ENCODE measurements at places on chromosomes 2 and 18.

DNA sequence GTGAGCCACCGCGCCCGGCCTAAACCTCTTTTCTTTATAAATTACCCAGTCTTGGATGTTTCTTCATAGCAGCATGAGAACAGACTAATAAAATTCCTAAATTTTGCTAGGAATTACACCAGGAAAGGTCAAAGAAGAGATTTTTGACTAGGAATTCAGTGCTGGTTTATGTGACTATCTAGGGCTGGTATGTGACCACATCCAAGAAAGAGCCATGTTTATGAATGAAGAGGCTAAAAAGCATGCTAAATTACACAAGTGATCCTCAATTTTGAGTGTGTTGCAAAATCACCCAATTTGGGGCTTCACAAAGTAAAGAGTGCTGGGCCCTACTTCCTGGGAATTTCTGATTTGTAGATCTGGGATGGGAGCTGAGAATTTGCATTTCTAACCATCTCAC, 123.6 kb downstream of the CSRNP3 start:
- no peak for DNase-seq

GRCh38 chr2:26457251-26457666, 20.7 kb downstream of the OTOF start:
- DNase-seq: no peak

DNA sequence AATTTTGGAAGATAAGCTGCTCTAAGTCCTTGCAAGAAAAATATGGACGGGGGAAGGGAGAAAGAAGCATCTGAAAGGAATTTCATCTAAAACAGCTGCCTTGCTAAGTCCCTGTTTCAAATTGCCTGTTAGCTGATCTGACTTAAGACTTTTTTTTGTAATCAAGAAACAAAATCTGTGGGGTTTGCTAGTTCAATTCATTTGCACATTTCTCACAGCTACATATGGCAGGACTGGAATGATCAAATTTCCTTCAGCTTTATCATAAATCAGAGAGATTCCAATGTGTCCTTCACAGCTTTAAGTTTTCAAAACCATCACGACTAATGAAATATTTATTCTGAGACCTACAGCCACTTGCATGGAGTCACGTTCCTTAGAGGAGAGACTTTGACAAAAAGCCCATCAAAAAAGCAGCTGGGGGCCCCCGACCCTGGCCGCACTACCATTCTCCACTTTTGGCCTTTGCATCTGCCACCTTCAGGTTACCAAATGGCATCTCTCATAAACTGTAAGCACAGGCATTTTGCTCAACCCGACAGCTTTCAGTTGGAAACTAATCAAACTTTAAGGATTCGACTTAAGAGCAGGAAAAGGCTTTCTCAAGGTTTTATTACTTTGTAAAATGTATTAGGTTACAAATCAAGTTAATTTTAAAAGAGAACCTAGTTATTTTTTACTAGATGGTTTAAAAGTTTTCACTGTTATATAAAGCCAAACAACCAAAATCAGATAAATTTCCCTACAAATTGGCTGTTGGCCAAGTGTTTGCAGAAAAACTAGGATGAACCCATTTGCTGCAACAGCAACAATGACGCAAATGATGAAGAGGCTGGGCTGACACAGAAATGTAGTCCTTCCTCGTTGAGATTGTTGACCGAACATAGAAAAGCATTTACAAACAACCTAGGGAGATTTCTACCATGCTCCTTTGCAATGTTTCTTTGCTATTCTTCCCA, 100.4 kb upstream of the RND3 start:
- no peak for DNase-seq

- DNase-seq: no peak
Measured at GRCh38 chr2:241636182-241637017, 558 bp downstream of the THAP4 start.

- DNase-seq: no peak
Measured at GRCh38 chr2:47072728-47073191, 82.3 kb downstream of the STPG4 start.

DNA sequence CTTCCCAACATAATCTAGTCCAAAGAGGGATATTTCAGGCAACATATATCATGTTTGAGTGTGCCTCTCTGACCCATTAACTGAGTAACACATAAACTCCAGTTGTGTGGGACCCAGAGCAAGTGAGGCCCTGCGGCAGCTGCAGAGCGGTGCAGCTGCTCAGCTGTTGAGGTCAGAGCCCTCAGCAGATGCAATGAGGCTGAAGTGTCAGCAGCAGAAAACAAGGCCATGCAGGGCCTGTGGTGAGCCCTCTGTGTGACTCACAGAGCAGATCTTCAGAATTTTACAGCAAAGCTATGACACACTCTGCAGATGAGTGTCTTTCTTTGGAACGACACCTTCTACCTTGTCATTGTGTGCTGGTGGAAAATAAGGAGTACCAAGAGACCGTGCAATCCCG, 168.5 kb downstream of the CBLN2 start:
- DNase-seq: peak; percentile 37

GRCh38 chr2:18498531-18498930, 61.9 kb downstream of the RDH14 start:
- DNase-seq: no peak

DNA sequence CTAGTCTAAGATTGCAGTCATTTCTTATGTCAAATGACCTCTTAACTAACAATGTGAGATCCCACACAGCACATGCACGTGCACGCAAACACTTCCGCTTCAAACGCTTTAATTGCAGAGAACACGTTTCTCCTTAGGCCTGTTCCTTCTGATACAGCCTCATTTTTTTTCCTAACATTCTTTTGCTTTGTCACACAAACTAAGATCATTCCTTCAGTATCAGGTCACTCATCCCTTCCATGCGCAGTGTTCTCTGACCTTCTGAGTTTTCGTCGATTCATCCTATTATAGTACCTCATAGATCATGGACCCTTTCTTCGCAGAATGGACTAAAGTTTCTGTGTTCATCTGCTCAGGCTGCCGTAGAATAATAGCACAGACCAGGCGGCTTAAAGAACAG, 327.1 kb upstream of the CDH19 start:
- DNase-seq: no peak

DNA sequence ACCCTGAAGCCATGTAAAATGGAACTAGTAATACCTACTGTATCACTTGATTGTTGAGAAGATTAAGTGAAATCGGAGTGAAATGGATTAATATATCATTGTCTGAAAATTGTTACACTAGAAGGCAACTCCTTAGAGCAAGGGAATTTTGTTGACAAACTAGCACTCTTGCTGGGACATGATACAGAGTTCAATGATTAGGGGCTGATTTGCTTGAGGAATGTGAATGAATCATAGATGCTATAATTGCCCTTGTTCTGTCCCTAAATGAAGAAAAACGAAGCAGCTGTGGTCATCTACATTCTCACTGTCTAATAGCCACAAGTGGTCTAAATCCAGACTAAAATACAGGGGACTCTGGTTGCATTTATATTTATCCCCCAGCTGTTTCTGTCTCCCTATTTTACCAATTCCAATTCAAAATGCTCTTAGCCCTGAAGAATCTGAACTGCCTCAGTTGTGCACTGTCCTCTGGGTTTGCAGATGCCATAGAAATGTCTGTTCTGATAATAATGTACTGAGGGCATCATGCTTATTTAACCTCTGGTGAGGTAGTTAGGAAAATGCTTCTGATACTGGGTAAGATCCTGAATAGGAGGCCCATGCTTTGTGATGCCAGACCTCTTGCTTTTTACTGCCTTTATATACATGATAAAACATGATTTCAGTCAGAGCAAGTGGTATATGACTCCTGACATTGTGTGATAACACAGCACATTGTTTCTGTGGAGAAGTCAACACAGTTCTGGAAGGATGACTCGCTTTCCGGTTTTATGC, 382.1 kb downstream of the NRXN1 start:
- peak; percentile 23 for DNase-seq

DNA sequence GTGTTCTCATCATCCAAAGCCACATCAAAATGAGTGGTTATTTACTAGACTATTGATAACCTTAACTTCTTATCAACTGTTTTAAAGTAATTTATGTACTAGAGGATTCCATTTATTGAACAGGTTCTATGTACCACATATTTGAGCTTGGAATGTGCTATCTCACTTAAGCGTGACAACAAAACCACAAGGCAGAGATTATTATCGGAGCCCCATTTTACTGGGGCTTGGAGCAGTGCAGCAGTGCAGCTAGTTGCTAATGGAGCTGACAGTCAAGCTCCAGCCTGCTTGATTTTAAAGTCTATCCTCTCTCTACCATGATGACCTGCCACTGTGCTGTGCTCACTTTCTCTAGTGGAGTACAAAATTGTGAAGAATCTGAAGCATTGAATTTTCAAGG, 24.6 kb downstream of the GCG start:
- no peak for DNase-seq

DNA sequence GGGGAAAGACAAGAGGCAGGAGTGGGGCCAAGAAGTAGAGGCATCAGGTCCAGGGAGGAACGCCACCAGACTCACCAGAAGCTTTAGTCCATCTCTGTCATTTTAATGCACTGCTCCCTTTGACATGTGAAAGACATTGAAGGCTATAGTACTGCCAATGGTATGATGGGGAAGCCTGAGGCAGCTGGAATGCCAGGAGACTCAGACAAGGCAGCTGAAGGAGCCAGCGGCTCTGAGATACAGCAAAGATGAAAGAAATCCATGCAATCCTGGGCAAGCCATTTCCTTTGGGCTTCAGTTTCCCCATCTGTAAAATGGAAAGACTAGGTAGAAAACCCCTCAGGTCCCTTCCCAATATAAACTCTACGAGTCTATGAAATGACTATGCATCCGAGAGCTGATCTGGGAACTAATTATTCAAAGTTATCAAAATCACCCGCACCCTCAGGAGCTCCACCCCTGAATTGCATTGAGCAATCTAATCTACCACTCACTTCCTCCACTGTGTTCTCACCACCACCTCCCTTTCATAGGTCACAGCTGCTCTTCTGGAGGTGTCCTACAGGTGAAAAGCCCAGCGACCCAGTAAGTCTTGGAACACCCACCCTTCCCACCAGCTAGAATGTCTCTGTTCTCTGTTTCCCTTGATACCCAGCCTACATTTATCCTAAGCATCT, 3.1 kb downstream of the CXCR2 start:
- no peak for DNase-seq

DNA sequence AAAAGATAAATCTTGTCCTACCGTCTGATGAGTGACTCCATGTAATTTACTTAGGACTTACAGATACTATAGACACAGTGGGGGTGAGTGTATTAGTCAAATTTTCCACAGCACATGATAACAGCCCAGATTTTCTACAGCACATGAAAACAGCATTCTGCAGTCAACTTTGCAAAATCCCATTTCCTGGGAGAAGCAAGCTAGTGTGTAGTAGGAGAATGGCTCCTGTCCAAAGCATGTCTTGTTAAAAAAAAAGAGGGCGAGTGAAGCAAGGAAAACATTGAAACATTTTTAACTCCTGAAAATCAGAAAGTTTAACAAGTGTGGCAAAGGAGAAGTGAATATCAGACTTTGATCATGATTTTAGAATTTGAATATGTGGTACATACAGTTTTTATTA, 817.8 kb upstream of the FAM98A start:
- DNase-seq: no peak

DNA sequence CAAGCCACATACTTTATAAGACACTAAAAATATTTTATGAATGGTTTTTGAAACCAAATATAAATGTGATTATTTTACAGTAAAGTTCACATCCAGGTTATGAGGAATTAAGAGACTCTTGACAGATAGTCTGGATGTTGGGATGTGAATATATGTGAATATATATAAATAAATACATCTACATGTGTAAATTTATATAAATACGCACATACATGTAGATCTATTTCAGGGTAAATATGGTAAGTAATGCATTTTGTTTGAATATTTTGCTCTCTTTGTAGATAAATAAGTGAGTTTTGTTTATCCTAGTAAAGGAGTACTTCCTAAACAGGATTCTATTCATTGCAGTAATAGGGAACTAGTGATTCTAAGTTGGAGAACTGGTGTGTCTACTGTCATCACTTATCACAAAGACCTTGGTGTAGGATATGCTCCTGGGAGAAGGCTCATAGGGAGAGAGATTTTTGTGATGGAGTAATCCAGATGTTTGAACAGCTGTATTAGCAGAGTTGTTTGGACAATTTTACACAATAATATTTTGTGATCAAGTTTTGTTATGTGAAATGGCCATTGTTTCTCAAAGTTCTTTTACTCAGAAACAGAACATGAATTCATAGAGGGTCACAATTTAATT, 60.2 kb upstream of the NT5C1B start:
- no peak for DNase-seq

- DNase-seq: no peak
Measured at GRCh38 chr2:143974262-143974661, 545.7 kb downstream of the ZEB2 start.
